ENCODE measurements at places on chromosomes 3 and 15. TPM values are rescaled to one million over a fixed set of nuclear protein-coding genes. Genes with fewer than 3 reads are reported as not detected.

GRCh38 chr3:124520970-124521369 lies 209.3 kb upstream of the UMPS start:
- no peak for DNase-seq

GRCh38 chr3:50241713-50242380 lies 5.8 kb downstream of the GNAI2 start:
- no peak for DNase-seq

DNA sequence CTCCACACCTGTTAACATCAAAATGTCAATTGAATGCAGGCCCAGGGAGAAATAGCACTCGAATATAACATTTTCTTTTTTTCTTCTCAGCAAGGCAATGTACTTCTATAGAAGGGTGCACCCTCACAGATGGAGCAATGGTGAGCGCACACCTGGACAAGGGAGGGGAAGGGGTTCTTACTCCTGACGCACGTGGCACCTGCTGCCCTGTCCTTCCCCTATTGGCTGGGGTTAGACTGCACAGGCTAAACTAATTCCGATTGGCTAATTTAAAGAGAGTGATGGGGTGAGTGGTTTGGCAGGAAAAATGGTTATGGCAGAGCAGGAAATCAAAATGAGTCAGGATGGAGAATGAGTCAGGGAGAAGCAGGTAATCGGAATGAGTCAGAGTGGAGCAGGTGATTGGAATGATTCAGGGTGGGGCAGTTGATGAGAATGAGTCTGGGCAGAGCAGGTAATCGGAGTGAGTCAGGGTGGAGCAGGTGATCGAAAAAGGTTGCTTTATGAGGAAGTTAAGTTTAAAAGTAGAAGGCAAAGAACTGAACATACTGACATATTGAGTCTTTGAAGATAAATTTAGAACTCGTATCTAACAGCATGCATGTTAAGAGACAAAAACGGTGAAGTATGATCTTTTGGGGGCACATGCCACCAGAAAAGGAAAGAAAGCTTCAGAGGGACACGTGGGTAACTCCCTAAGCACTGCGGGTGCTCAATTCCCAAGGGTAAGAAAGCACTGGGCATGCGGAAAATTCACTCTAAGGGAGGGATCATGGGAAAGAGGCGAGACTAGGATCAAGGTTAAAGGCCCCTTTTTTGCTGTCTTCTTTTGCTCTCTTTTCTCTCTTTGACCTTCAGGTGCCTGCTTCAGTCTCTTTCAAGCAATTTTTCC lies 72.9 kb upstream of the GALNT15 start:
- DNase-seq, result no peak

DNA sequence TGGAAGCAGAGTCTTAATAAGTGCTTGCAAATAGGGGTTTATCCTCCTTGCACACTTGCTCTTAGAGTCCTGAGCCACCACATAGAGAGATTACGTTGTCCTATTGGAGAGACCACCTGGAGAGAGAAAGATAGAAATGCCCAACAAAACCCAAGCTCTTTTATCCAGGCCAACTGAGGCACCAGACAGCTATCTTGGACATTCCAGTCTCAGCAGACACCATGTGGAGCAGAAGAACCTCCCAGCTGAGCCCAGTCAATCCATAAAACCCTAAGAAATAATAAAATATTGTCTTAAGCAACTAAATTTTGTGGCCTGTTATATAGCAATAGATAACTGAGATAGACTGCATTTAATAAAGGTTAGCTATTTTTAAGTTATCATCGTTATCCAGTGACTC lies 105.7 kb upstream of the PFN2 start:
- no peak for DNase-seq

DNA sequence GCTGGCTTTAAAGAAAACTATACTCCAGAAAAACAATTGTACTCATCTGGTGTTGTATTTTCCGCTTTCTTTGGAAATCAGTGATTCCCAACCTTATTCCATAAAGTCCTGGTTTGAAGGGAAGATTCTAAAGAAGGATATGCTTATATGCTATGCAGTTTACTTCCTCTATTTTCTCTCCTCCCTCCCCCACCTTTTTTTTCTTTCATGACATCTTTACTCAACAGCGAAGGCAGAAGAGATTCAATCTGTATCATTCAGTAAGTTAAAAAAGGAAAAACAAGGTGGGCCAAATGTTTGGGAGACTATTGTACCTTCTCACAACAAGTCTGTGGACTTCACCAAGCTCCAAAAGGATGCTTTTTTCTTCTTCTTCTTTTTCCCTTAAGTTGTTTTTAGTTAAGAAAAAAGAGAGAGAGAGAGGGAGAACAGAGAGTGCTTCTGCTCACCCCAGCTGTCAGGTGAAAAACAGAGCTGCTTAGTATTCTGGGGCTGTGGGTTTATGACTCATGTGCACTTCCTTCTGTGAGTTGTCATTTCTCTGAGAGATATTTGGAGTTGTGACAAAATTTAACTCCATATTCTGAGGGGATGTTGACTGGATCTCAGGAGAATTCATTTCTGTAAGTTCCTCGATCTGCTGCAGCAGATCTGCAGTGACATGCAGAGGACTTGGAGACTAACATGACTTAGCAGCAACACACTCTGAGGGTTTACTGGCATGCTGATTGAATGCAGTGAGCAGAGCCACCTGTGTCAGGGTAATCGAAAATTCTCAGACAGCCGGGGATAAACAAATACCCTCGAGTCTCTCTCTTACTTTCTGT lies 70.7 kb downstream of the SSR3 start:
- no peak for DNase-seq

- peak; percentile 64 for DNase-seq
Measured at GRCh38 chr15:89068325-89068784, 19.9 kb upstream of the ABHD2 start.

DNA sequence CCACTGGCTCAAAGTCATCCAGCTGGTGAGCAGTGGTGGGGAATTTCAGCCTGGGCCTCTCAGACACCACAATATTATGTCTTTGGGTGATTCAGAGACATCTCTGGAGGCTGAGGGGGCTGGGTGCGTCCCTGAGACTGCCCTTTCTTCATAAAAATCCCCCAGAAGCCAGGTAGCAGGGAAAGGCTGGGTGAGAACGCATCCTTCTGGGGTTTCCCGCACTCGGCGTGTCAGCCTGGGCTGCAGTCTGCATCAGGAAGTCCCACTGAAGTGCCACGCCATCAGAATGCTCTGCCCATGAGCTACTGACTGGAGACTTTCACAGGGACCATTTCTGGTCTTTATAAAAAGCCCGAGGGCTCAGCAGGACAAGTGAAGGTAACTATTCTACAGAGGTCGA lies 148.8 kb upstream of the SLC6A11 start:
- DNase-seq, result no peak

DNA sequence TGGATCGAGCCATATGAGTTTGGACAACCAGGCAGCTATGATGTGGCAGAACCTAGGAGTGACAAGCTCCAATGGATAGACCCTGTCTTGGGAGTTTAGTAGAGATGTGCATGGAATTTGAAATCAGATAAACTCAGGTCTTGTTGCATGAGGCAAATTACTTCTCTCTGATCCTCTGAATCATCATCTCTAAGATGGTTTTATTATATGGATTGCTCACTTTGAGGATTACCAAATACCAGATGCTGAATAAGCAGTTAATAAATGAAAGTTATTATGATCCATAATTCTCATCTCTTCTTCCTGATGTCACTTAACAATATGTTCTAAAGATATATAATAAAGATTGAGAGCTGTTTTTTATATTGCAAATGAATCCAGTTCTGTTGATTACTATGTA lies 622.2 kb downstream of the NTRK3 start:
- no peak for DNase-seq

DNA sequence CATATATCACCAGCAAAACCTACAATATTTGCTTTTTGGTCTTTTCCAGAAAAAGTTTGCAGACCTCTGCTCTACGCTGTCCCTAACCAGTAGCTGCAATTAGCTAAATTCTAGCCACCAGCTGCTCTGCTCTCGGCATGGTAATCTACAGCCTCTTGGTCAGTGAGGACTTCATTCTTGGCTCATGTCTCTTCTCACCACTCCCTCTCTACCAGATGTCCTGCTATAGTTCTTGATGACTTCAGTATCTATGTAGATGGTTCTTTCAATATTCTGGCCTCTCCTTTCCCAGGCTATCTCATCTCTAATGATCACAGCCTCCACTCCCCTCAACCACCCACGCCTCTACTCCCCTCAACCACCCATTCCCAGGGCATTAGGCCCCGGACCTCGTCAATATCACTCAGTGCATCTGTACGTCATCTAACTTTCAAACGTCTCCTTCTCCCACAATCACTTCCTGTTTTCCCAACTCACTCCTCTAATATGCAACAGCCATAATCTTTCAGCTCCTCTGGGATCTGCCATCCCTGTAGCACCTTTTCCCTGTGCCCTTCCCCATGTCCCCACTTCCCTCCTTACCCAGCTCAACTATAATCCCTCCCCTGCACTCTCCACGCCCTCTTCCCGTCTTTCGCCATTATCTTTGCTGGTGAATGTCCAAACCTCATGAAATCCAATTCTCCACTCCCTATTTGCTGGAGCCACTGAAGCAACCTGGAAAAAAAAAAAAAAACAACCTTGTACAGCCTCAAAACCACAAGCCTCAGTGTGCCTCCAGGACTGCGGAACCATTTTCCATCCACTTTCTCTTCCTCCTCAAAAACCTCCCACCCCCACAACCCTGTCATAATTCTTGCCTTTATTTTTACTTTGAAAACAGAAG lies 429.4 kb upstream of the PROK2 start:
- no peak for DNase-seq

DNA sequence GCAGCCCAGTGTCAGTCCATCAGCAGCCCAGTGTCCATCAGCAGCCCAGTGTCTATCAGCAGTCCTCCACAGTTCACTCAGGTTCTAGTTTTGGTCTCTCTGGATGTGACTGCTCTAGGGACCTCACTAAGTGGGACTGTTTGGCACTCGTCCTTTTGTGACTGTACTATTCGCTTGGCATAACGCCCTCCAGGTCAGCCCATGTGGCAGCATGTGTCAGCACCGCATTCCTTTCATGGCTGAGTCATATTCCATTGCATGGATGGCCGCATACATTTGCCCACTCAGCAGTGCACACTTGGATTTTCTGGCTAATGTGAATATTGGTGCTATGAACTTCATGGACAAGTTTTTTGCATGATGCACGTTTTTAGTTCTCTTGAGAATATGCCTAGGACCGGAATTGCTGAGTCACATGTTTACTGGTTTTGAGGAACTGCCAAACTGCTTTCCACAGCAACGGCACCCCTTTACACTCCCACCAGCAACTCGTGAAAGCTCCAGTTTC lies 16.4 kb downstream of the CHST13 start:
- peak; percentile 68 for DNase-seq

- DNase-seq, result no peak
Measured at GRCh38 chr15:69677403-69677802, 224.8 kb downstream of the RPLP1 start.

- no peak for DNase-seq
Measured at GRCh38 chr3:178392511-178392926, 143.7 kb upstream of the KCNMB2 start.

DNA sequence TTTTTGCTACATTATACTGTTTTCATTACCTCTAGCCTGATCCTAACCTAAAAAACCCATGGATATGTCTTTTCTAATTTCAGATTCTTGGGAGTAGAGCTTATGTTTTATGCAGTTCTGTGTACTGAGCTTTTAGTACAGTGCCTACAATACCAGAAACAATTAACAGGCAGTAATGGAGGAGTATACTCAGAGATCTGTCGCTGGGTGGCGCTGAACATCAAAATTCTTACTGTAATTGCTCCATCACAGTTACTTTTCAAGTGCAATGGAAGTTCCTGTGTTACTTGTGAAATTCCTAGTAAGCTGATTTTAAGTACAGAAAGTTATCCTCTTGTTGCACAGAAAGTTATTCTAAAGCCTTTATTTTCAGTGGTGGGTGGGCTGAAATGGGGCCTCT lies 66.9 kb downstream of the RNF13 start:
- DNase-seq, result peak; percentile 80

DNA sequence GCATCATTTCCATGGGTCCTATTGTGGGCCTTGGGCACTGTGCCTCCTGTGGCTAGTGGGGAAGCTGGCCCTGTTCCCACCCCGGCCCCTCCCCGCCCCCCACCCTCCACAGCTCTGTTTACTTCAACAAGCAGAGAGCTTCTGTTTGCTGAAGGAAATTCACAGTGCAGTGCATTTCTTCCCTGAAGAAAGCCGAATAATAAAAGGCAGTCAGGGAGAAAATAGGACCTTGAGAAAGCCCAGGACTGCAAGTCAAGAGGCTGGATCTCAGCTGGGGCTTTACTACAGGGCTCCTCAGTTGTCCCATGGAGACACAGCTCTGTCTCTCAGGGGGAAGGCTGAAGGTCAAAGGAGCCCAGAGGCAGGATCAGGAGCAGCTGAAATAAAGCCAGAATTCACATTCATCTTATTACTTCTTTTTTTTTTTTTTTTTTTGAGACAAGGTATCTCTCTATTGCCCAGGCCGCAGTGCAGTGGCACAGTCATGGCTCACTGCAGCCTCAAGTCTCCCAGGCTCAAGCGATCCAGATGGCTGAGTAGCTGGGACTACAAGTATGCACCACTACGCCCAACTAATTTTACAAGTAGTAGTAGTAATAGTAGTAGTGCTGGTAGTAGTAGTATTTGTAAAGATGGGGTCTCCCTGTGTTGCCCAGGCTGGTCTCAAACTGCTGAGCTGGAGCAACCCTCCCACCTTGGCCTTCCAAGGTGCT lies 33.0 kb upstream of the LACTB start:
- DNase-seq, result no peak

- DNase-seq, result no peak
Measured at GRCh38 chr3:114344492-114344891, 50.7 kb downstream of the TIGIT start.

The FRMD5 gene
- not detected for total RNA-seq

The MRPS22 gene
- 8.3 TPM for total RNA-seq

The HIGD2B gene
- not detected for total RNA-seq

The B3GALNT1 gene
- 55.6 TPM for total RNA-seq

The ADPRH gene
- 32.1 TPM for total RNA-seq

The NOX5 gene
- total RNA-seq, result 0.53 TPM

The FETUB gene
- not detected for total RNA-seq

The ALDH1A3 gene
- 10.9 TPM for total RNA-seq

The CXCR6 gene
- total RNA-seq, result 2.1 TPM

The CELF6 gene
- total RNA-seq, result not detected

The SLC28A1 gene
- total RNA-seq, result not detected

The CHRNA7 gene
- total RNA-seq, result 2.6 TPM

The SLC24A5 gene
- not detected for total RNA-seq
